Airway epithelial cell (primary cell): ENCODE measurements at places on chromosomes 3 and 15. TPM values are rescaled to one million over a fixed set of nuclear protein-coding genes. Genes with fewer than 3 reads are reported as not detected.

Gene SPSB4
- 0.07 TPM in 1 of 2 replicates, not detected in the other for total RNA-seq

Gene PSMD6
- total RNA-seq = 108 and 117 TPM in 2 replicates

Gene STRIT1
- not detected in 2 replicates for total RNA-seq

Gene CTDSPL
- 34.4 and 62.9 TPM in 2 replicates for total RNA-seq

Gene CYP11A1
- total RNA-seq = 0.70 TPM in 1 of 2 replicates, not detected in the other

Gene SH2D7
- not detected in 2 replicates for total RNA-seq

Gene SEMA3F
- total RNA-seq = 183 and 242 TPM in 2 replicates

Gene ARID3B
- total RNA-seq = 3.2 and 8.3 TPM in 2 replicates

Gene GOLIM4
- 24.0 and 27.2 TPM in 2 replicates for total RNA-seq

Gene CHRNA3
- total RNA-seq = 0.09 TPM in 1 of 2 replicates, not detected in the other

Gene SHC4
- total RNA-seq = 0.37 and 0.78 TPM in 2 replicates

Gene CPEB1
- total RNA-seq = not detected in 2 replicates

Gene USP50
- not detected in 2 replicates for total RNA-seq

Gene SLC15A2
- 1.1 and 3.0 TPM in 2 replicates for total RNA-seq

Gene CGGBP1
- 29.9 and 31.5 TPM in 2 replicates for total RNA-seq

Gene TJP1
- 46.3 and 64.3 TPM in 2 replicates for total RNA-seq

Gene NR1I2
- total RNA-seq = not detected in 2 replicates

Gene DUOXA2
- not detected in 2 replicates for total RNA-seq
